Central memory CD4-positive, alpha-beta T cell (primary cell): ENCODE measurements at places on chromosomes 6 and 20.

DNA sequence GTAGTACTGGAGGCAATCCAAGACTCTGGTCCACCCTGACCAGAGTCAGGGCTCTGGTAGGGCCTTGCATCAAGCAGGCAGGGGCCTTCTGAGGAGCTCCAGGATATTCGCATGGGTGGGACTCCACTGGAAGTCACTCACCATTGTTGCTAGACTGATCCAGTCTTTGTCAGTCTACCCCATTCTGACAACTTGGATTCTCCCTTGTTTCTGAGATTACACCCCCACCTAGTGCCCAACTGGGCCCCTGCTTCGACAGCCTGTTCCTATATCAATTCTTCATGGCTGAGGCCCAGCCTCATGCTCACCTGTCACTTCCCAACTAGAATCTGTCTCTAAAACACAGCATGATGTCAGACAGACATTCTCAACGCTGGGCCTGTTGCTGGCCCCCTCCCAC is 5.2 kb downstream of the SLC35D3 start:
- DNase-seq, result no peak

DNA sequence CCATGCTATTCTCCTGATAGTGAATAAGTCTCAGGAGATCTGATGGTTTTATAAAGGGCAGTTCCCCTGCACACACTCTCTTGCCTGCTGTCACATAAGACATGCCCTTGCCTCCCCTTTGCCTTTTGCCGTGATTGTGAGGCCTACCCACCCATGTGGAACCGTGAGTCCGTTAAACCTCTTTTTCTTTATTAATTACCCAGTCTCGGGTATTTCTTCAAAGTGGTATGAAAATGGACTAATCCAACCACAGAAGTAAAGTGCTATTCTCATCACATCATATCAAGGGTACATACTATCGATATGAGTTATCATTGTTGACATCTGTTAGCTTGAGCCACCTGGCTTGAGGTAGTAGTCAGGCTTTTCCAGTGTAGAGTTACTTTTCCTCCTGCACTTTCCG is 2.3 kb downstream of the MANBAL start:
- DNase-seq, result no peak

- DNase-seq, result no peak
Measured at GRCh38 chr6:1190366-1190765, 121.5 kb upstream of the FOXQ1 start.

GRCh38 chr6:169709293-169709692 is 7.4 kb downstream of the C6orf120 start:
- no peak for DNase-seq

DNA sequence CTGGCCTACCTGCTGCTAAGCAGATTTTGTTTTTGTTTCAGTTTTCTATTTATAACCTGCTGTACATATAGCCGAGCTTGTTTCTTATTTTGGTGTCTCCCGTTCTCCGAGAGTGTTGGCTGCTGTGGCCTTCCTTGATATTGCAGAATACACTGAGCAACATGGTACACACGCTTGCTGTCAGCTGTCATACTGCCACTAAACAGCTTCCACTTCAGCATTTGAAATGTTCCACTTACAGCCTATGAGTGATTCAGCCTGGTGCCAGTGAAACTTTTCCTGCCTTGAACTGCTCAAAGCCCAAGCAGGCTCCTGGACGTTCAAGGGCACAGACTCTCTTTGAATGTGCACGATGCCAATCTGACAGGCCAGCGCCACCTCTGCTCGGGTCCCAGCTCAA is 87.1 kb downstream of the PSMG4 start:
- no peak for DNase-seq

DNA sequence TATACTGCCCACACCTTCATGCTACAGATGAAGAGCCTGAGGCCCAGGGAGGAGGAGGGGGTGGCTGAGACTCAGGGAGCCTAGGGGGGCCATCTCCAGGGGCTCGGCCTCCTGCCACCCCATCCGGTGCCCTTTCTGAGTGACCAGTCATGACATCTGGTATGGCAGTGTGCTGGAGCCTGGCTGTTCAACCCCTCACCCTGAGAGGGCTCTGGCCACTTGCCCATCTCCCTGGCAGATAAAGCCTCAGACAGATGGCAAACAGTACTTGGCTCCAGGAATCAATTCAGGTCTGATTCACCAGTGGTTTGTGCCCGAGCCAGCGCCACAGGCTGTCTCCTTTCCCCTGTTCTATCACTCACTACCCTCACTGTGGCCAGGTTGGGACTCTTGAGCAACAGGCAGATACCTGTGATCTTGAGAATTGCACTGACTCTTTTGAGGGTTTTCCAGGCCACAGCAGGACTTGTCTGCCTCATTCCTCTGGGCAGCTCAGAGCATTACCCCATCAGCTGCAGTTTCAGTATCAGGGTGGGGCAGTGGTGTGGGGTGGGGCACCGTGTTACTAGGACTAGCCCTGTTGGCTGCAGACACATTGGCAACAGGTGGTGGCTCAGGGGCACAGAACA is 22.8 kb downstream of the SRSF3 start:
- no peak for DNase-seq

GRCh38 chr20:61436667-61437279 is 184.7 kb downstream of the CDH4 start:
- no peak for DNase-seq
